HFFc6 (cell line): ENCODE measurements at places on chromosomes 4 and X. TPM values are rescaled to one million over a fixed set of nuclear protein-coding genes. Genes with fewer than 3 reads are reported as not detected.

The SYNPO2 gene
- 11.4 to 37.0 TPM (median 26.6 TPM) in 3 replicates for total RNA-seq

The RBMXL3 gene
- total RNA-seq: not detected in 3 replicates

The PNPLA4 gene
- total RNA-seq: 3.7 to 12.7 TPM (median 8.1 TPM) in 3 replicates

The TCEAL5 gene
- not detected in 2 replicates for total RNA-seq

The LAS1L gene
- total RNA-seq: 28.3 to 34.4 TPM (median 32.6 TPM) in 3 replicates

The MTTP gene
- total RNA-seq: not detected in 3 replicates

GRCh38 chr4:30718641-30719453 is 1.3 kb upstream of the PCDH7 start:
- DNase-seq: no peak
- no peaks in the 10 kb centered on the region; the same call in 1 of the 2 replicates for H3K36me3 ChIP-seq

GRCh38 chr4:27921231-27921630 is 1060.6 kb downstream of the STIM2 start:
- no peaks in the 10 kb centered on the region for H3K36me3 ChIP-seq
- peak overlapping the region; percentile 22 for H3K27ac ChIP-seq
- peak; percentile 48 for DNase-seq
- peaks cover 33% of the 10 kb centered on the region for H3K4me1 ChIP-seq
- no peaks in the 10 kb centered on the region for H3K27me3 ChIP-seq
- H3K4me3 ChIP-seq: peak overlapping the region; percentile 32
